ENCODE measurements at places on chromosomes 13 and 19. TPM values are rescaled to one million over a fixed set of nuclear protein-coding genes. Genes with fewer than 3 reads are reported as not detected.

RFPL4AL1 gene
- not detected for total RNA-seq

DUS3L gene
- total RNA-seq: 73.3 TPM

LIPE gene
- 20.0 TPM for total RNA-seq

PTGIR gene
- not detected for total RNA-seq

ELSPBP1 gene
- not detected for total RNA-seq

RASAL3 gene
- total RNA-seq: not detected

TNFSF11 gene
- not detected for total RNA-seq

KLHL1 gene
- total RNA-seq: not detected

DNA sequence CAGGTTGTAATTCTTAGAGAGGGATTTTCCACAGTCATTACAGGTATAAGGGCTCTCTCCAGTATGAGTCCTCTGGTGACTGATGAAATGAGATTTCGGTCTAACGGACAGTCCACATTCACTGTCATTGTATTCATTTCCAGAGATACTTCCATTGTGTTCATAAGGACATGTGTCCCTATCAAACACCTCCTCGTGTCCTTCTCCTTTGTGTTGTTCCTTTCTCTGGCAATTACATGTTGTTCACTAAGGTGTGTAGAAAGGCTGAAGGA is 10.5 kb upstream of the ZSCAN18 start:
- DNase-seq: no peak

- peak; percentile 84 for DNase-seq
These were observed at the start of gene ABCC4 for GRCh38 chr13:95301183-95301967. Gene ABCC4, minus strand, starts transcription at chr13:95301451. Its CDS starts 137 bp downstream, at chr13:95301314.

GRCh38 chr13:69755101-69755500 is 352.5 kb upstream of the ATXN8OS start:
- DNase-seq: no peak

DNA sequence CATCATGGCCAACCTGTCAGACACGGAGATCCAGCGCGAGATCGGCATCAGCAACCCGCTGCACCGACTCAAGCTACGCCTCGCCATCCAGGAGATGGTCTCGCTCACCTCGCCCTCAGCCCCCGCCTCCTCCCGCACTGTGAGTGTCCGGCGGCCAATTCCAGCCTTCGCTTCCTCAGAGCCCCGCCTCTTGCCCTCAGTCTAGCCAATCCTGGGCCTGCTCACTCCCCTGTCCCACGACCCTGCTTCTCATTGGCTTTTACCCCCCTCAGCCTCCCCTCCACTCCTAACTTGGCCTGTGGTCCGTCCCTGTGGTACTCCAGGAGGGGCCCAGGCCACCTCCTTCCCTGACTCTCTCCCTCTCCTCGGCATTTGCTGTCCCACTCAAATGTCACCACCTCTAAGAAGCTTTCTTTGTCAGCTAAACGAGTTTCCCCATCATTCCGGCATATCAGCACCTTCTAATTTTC is 12.3 kb downstream of the HRC start:
- peak; percentile 90 for DNase-seq

GRCh38 chr19:10737722-10738121 is 19.8 kb downstream of the DNM2 start:
- no peak for DNase-seq

GRCh38 chr19:39160889-39161672 is 35.5 kb downstream of the PAK4 start:
- no peak for DNase-seq

DNA sequence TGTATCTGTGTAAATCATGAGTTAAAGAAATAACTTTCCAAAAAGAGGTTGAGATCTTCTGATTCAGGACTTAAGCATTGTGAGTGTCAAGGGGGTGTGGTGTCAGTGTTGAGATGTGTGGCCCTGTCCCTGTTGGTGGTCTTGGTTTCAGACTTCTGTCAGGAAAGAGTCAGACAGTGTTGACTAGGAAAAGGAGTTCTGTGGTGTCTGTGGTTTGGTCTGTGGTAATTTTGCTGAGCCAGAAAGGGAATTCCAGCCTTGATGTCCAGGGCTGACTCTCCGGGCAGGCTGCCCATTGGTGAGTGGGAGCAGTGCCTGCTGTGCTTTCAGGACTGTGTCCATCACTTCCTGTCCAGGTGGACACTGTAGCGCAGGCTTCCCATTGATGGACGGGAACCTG is 39.8 kb upstream of the IGFL4 start:
- DNase-seq: no peak

DNA sequence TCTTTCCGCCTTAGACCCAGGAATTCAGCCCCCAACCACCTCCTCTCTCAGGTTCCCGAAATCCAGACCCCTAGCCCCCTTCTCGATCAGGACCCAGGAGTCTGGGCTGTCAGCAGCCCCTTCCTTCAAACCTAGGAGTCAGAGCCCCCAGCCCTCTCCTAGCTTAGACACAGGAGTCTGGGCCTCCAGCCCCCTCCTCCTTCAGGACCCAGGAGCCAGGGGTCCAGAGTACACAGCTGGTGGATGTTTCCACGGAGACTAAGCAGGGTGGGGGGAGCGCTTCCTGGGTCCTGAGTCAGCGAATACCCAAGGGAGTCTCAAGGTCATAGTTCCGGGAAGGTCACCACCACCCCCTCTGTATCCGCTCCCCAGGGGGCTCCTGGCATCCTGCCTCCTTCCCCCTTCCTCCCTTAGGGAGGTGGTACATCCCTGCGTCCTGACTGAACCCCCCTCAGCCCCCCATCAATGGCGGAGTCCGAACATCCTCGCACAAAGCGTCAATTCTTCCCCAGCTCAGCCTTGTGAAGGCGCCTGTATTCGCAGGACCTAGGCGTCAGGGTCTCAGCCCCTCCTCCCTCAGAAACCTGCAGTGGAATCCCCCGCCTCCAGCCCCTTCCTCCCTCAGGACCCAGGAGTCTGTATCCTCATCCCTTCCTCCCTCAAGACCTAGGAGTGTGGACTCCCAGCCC is 4.6 kb downstream of the CADM4 start:
- no peak for DNase-seq

Data from Caco-2 (cell line).